Daoy (cell line): ENCODE measurements at places on chromosomes 3 and 15. TPM values are rescaled to one million over a fixed set of nuclear protein-coding genes. Genes with fewer than 3 reads are reported as not detected.

GRCh38 chr15:63385911-63386531 is 4.4 kb upstream of the CA12 start:
- no peak for DNase-seq

MYL3 gene
- not detected in 2 replicates for total RNA-seq

ARPIN gene
- total RNA-seq, result 3.3 and 4.1 TPM in 2 replicates

C2CD4A gene
- not detected in 2 replicates for total RNA-seq

KCTD6 gene
- total RNA-seq, result 2.2 and 3.5 TPM in 2 replicates

C3orf70 gene
- 3.6 and 4.7 TPM in 2 replicates for total RNA-seq

ADAMTSL3 gene
- 0.12 and 0.34 TPM in 2 replicates for total RNA-seq

DNA sequence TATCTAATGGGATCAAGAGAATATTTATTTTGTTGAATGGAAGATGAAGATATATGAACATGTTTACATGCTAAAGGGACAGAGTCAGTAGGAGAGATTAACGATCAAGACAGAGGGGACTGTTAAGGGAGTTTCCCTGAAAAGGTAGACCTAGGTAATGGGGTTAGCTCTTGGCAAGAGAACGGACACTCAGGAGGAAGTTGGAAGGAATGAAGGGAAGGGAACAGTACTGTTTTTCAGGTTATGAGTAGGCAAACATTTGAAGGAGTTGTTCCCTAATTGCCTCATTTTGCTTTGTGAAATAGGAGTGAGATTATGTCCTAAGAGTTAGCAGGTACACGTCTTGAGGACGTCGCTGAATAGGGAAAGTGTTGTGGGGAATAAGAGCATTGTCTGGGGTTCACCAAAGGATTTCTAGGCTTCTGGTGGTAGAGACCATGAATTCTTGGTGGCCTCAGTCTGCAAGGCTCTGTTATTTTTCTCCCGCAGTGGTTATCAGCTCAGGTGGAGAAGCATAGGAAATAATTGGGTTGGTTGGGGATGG is 41.3 kb downstream of the PDE8A start:
- DNase-seq, result no peak

GRCh38 chr3:160757233-160758106 is 1.4 kb downstream of the PPM1L start:
- DNase-seq, result peak; percentile 5

SLC25A20 gene
- total RNA-seq, result 17.6 and 20.5 TPM in 2 replicates

DNA sequence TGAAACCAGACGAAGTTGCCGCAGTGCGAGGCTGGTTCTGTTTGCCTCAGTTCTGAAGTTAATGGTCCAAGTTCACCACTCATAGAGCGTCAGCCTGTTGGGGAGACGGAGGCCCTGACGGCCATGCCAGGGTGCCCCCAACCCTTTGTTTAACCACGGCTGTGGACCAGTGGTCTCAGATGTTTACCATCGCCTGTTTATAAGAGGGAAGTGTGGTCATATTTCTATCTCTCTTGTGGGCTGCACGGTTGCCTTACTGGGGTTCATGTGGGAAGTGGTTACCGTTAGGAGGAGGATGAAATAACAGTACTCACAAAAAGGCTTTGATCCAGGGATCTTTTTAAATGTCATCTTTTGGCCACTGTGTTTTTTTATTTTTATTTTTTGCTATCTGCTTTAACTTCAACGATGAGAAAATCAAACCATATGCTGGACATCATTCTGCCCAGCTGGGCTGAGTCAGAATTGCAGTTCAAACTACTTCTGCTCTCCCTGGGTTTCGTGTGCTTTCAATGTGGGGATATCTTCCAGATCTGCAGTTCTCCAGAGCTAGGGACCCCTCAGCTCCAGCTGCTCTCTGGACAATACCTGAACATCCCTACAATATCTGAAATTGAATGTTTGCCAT is 17.8 kb downstream of the SMAD3 start:
- no peak for DNase-seq

DNA sequence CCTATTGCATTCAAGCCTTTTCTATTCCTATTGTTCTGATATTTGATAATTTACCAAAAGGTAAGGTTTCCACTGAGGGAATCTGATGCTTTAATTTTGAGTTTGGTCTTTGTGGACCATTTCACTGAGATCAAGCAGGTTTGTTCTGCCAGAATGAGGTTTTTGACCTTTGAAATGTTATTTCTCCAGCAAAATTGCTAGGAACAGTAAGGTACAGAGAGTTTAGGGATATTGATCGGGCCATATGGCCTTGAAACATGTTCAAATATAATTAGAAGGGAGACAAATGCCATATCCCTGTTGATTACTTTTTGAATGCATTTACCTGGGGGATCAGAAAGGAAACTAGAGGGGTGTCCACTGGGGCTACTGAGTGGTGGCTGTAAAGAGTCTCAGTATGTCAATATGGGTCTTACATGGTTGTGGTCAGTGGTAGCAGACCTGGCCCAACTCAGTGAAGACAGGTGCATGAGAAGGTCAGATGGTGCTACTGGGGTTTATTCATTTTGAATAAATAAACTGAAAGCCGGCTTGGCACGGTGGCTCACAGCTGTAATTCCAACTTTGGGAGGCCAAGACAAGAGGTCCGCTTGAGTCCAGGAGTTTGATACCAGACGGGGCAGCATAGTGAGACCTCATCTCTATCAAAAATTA is 100.2 kb downstream of the SV2B start:
- DNase-seq, result no peak

- DNase-seq, result no peak
These were observed 137.6 kb downstream of the AQP9 start for GRCh38 chr15:58275785-58276184.

DNA sequence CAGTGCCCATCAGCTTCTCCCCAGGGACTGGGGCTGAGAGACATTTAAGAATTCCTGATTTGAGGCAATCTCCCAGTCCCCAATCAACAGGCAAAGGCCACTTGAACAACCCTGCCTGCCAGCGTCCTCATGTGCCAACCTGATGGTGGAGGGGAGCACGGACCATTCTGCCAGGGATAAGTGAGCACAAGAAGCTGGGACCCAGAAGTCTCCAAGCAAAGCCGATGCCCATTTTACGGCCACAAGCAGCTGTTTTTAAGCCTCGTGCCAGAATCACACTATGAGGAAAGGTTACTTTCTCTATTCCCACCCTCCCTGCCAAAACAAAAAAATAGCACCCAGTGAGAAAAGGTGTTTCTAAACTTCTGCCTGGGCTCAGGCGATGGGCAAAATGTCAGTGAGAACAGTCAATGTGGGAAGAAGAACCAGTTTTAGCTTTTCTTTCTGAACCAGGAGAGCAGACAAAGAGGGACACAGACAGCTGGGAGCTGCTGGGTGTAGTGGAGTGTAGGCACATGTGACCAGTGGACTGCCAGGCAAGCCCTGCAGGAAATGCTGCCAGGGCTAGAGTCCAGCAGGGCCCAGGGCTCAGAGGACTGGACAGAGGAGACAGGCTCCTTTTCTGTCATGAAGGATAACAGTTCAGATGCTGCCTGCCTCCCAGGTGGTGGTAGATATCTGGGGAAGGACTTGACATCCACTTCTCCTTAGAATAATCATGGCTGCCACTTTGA is 57.7 kb downstream of the ATP2B2 start:
- DNase-seq, result no peak

DNA sequence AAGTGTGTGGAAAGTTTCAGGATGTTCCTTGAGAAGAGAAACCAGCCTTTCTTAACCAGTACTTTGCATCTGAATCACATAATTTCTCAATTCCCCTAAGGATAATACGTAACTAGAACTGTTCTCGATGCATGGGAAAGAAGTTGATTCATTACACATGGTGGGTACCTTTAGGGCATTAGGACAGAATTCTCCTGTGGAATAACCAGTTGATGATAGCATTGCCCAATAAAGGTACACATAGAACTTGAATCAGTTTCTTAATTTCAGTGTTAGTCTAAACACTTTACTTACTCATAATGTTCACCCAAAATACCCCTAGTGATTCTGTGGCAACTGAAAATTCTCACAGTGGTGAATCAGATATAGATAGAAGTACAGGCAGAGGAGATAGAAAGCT is 1030.9 kb downstream of the ROBO1 start:
- no peak for DNase-seq

- no peak for DNase-seq
These were observed 62.3 kb downstream of the GLB1 start for GRCh38 chr3:33034601-33035000.

DNA sequence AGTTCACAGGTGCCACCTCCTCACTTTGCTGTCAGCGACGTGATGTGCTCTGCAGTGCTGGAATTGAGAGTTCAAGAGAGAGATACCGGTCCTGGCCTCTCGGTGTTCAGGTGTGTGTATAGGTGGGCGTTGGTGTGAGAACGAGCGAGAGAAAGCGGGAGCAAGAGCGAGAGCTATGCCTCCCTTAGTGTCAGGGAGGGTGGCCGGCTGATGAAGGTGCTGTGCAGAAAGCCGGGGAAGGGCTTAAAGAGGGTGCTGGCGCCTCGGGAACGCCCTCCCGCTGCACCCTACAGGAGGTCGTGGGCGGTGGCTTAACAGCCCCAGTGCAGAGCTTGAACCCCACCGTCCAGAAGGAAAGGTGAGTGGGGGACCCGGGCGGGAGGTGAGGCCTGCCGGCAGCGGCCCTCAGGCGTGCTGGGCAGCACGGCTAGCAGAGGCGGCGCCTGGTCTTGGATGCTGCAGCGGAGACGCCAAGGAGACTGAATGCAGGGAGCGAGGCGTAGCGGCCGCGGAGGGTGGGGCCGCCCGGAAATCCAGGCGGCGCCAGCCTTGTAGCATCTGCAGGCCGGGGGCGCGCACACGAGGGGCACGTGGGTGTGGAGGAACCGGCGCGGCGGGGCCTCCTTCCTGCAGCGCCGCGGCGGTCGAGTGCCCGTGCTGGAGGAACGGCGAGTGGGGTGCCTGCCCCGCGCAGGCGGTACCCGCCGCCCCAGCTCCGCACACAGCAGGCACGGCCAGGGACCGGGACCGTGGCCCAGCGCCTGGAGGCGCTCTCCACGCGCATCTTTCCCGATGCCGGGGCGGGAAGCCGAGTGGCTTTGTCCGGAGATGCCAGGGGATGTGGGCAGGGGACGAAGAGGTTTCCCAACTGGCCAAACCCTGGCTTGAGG is 246.8 kb upstream of the TOPAZ1 start:
- DNase-seq, result peak; percentile 66

GRCh38 chr3:109136523-109136922 is at the start of gene C3orf85:
TSS of gene C3orf85 (plus strand) at chr3:109136719. CDS start at chr3:109136848, 129 bp downstream.
- DNase-seq, result no peak

- DNase-seq, result no peak
These were observed 10.4 kb upstream of the ZNF662 start for GRCh38 chr3:42895580-42895868.

DNA sequence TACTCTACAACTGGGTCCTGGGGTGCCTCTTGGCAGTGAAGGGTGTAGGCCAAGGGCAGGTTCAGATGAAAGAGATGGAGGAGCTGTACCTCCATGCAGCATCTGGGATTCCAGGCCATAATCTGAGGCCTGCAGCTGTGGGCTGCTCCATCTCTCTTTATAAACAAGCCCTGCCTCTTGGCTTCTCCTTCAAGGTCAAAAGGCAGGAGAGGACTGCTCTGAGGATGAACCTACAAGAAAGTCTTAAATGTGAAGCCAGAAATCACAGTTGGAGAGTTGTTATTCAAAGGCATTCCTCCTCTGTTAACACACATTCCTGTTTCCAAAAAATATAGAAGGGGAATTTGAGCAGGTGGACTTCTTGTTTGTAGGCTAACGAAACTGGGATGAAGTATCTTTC is 355.5 kb downstream of the NTRK3 start:
- no peak for DNase-seq

- no peak for DNase-seq
These were observed 26.2 kb downstream of the CHSY1 start for GRCh38 chr15:101225658-101226057.

SLC24A5 gene
- not detected in 2 replicates for total RNA-seq

DNA sequence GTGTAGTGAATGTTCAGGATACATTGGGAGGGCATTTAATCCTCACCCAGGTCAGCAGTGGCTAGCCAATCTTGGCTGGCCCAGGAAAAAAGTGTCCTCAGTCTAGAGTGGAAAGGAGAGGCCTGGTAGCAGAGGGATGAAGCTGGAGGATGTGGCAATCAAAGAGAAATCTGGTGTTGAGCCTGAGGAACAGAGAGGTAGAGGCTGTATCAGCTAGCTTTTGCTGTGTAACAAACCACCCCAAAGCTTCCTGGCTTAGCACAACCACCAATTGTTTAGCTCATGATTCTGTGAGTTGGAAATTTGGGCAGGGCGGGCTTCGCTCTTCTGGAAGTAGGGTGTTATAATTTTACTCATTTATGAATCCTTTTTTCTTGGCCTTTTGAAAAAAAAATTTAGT is 49.8 kb upstream of the PRR23E start:
- DNase-seq, result no peak

GRCh38 chr15:66603301-66604179 is 37.7 kb upstream of the LCTL start:
- DNase-seq, result peak; percentile 63

NANOGP8 gene
- total RNA-seq, result not detected in 2 replicates

GUCA1C gene
- total RNA-seq, result not detected in 2 replicates

GRCh38 chr3:54283470-54283869 is 161.1 kb downstream of the CACNA2D3 start:
- no peak for DNase-seq

GRCh38 chr3:49673121-49673714 is 933 bp upstream of the APEH start:
- DNase-seq, result peak; percentile 11

GRCh38 chr15:91186904-91187656 is 87.0 kb downstream of the SV2B start:
- DNase-seq, result peak; percentile 42

SLC12A8 gene
- 2.0 and 6.3 TPM in 2 replicates for total RNA-seq

PLSCR5 gene
- total RNA-seq, result not detected in 2 replicates

- peak; percentile 24 for DNase-seq
These were observed 178.6 kb upstream of the TRIM42 start for GRCh38 chr3:140499114-140499757.

DNA sequence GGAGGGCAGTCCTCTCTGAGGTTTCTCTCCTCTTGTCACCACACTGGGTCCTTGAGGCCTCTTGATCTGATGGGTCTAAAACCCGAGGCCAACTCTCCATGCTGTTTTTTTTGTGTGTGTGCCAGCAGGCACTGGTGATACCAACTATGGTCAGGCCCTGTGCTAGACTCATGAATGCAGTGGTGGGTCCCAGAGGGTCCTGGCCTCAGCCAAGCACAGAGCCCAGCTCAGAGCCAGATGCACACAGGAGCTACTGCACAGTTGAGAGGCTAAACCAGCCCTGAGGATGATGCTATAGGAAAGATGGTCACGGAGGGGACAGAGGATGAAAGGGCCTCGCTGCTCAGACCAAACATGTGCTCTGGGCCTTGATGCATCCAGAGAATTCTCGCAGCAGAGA is 33.5 kb downstream of the RAB6B start:
- no peak for DNase-seq

PARL gene
- total RNA-seq, result 73.9 and 88.0 TPM in 2 replicates

DNA sequence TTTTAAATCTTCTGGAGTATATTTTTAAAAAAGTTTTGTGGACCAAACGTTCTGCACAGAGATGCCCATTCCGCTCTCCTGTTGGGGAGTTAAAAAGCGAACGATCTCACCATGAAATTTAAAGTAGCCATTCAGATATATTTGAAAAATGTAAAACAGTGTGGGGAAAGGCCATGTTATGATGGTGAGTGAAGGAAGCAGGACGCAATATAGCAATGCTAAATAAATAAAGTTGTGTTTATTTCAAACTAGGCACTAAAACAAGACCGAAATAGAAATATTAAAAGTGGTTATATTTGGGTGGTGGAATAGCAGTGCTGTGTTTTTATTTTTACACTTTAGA is 327 bp upstream of the CCDC13 start:
- no peak for DNase-seq
